Glomerular endothelial cell (primary cell): ENCODE measurements at places on chromosomes 3 and 15. TPM values are rescaled to one million over a fixed set of nuclear protein-coding genes. Genes with fewer than 3 reads are reported as not detected.

DNA sequence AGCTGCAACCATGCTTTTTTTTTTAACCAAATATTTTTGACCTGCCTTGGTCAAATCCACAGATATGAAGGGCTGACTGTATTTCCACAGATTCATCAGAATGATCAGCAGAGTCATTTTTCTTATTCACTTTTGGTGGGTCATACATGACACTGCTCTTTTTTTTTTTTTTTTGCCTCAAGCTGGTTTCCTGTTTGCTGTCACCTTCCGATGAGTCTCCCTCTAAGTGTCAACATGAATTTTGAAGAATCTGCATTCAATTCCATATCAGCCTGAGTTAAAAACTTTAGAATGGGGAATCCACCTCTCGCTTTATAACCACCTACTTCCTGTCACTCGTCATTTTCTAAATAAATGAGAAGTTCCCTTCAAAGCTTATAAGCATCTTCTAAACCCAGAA lies 2.2 kb upstream of the SLC12A8 start:
- DNase-seq, result no peak

DNA sequence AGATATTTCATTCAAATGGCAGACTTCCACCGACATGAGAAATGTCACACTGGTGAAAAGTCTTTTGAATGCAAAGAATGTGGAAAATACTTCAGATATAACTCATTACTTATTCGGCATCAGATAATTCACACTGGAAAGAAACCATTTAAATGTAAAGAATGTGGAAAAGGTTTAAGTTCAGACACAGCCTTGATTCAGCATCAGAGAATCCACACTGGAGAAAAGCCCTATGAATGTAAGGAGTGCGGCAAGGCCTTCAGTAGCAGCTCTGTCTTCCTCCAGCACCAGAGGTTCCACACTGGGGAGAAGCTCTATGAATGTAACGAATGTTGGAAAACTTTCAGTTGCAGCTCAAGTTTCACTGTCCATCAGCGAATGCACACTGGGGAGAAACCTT lies 8.6 kb upstream of the ZNF621 start:
- DNase-seq, result no peak

Gene OR5K2
- total RNA-seq, result not detected in 2 replicates

GRCh38 chr3:107710851-107711250 lies 188.1 kb downstream of the BBX start:
- DNase-seq, result peak; percentile 14

DNA sequence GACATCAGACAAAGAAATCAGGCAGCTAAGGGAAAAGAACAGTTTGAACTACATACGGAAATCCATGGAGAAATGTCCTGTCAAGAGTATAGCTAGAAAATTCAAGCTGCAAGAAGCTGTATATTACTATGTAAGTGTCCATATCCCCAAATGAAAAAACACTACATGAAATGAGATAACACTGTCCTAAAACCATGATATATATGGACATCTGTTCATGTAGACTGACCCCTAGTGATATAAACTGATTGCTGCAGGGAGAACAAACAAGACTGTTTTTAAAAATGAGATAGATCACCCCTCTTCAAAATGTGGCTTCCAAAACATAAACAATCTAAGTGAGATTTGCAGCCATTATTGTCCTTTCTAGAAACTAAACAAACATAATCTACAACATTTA lies 985.6 kb downstream of the EPHA3 start:
- DNase-seq, result no peak

DNA sequence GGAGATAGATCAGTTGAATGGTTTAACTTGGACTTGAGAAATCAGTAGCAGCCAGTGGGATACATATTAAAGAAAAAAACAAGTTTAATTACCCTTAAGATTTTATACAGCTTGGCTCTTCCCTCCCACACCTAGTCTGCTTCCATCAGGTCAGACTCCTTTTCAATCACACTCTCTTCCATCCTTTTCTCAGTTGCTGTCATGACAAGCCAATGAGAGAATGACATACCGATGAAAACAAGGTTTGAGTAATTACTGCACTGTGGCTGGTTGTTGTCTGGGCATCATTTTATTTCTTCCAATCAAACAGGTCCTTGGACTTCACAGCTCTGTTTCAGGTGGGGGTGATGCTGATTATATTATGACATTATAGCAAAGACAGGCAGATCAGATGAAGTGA lies 424.6 kb downstream of the ZBTB20 start:
- no peak for DNase-seq

GRCh38 chr3:10194328-10195071 lies 29.8 kb downstream of the IRAK2 start:
- no peak for DNase-seq

DNA sequence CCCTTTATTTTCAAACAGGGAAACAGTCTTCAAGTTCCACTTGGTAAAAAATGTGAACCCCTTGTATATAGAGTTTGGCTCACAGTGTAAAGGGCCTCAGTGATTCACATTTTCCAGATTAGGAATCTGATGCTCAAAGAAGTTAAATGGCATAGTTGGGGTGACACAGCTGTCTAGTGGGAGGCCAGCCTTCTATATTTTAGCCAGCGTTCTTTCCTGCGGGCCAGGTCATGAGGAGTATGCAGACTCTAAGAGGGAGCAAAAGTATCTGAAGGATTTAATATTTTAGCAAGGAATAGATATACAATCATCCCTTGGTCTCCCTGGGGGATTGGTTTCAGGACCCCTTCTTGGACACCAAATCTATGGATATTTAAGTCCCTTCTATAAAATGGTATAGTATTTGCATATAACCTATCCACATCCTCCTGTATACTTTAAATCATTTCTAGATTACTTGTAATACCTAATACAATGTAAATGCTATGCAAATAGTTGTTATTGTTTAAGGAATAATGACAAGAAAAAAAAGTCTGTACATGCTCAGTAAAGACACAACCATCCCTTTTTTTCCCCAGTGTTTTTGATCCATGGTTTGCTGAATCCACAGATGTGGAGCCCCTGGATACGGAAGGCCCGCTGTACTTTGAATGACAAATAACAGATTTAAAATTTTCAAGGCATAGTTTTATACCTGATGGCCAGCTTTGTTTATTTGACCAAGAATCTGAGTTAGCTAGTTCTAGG lies 7.0 kb downstream of the B2M start:
- DNase-seq, result no peak

DNA sequence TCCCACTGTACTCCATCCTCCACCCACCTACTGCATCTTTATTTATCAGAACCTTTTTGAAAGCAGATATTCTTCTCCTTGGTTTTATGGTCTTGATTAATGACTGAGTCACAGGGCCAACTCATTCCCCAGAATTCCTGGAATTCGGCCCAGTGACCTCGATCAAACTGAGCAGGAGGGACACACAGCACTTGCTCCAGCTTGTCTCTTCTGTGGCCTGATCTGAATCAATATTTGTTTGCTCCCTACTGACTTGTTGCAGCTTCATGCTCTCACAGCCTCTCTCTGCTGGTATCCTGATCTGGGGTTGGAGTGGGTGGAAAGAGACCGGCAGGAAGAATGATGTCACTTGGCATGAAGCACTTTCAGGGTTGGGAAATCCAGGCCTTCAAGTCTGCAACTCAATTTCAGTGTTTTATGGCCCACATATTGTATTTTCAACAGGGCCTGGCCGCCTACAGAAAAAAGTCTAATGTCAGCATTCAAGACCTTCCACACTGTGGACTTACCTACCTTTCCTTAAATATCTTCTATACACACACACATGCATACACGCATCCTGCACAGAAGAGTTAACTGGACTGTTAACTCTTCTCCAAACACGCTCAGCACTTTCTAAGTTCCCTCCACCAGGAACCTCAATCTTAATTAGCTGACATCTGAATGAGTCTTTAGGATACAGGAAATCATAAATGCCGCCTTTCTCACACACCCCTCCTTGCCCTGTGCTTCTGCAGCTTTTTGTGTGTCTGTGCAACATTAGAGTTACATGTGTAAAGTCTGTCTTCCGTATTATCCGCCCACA lies 4.6 kb downstream of the ANXA2 start:
- DNase-seq, result no peak

Gene CNTN6
- 0.05 TPM in 1 of 2 replicates, not detected in the other for total RNA-seq

DNA sequence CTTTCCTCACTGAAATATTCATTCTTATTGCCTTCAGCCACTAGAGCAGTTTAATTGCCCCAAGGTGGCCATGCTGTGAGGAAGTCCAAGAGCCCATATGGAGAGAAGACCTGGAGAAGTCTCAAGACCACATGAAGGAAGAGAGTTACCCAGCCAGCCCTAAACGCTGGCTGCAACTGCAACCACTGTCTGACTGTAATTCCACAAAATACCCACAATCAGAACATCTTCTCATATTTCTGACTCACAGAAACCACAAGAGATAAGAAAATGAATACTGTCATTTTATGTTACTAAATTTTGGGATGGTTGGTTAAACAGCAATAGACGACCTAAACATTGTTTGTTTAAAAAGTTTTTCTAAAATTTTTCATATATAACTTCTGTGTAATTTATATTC lies 14.7 kb upstream of the SST start:
- DNase-seq, result no peak

Gene SNTN
- total RNA-seq, result not detected in 2 replicates

Gene OGG1
- 16.7 and 17.5 TPM in 2 replicates for total RNA-seq

- no peak for DNase-seq
Measured at GRCh38 chr3:127743351-127744252, 70.8 kb downstream of the ABTB1 start.

GRCh38 chr3:179460260-179460659 lies 9.0 kb upstream of the GNB4 start:
- no peak for DNase-seq

Gene SRP14
- 383 and 571 TPM in 2 replicates for total RNA-seq

Gene GNAT1
- not detected in 2 replicates for total RNA-seq

GRCh38 chr15:40190591-40190990 lies 29.7 kb downstream of the BUB1B start:
- peak; percentile 29 for DNase-seq

- DNase-seq, result no peak
Measured at GRCh38 chr3:122260206-122260605, 64.8 kb upstream of the CSTA start.

Gene TKT
- total RNA-seq, result 306 and 395 TPM in 2 replicates

DNA sequence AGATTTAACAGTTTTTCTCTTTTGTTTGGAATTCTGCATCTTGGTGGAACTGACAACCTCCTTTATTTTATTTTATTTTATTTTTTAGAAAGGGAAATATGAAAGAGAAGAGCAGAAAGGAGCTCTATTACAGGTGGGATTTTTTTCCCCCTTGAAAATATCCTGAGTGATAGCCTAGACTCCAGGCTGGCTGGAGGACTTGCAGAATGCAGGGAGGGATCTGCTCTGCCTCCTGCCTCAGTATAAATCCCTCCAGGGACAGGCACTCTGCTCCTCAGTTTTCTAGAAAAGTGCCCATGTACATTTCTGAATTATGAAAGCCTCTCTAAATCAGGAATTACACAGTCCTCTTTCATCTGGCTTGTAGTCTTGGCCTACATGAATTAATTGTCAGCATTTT lies 173.7 kb downstream of the TMEM108 start:
- DNase-seq, result no peak

Gene FBXW12
- total RNA-seq, result not detected in 2 replicates

DNA sequence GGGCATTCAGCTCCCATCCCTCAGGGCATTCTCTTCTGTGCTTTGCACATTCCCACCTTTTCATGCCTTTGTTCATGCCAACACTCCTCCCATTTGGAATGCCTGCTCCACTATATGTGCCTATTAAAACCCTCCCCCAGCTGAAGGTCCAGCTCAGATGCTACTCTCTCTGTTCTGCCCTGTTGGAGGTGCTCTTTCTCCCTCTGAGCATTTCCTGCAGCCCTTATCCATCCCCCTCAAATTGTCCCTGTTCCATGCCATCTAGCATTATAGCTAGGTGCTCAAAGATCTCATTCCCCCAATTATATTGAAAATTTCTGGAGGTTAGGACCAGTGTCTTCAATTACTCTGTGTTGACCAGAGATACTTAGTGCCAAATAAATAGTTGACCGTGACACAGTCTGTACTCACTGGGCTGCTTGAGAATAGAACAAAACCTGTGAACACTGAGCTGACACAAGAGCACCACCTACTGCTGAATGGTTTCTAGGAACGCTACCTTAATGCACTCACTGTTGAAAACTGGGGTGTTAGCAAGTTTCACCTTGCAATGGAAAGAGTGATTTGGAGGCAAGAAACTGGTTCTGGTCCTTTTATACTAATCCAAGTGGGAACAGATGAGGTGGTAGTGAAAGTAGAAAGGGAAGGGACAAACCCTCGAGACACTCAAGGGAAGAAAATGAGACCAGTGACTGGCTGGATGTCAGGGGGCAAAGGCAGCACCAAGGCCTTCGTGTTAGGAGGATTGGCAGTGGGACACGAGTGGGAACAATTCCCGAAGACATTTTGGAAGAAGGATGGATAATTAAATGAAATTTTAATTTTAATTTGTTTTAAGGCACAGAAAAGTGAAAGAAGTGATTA lies 289.8 kb upstream of the ROPN1 start:
- peak; percentile 47 for DNase-seq

DNA sequence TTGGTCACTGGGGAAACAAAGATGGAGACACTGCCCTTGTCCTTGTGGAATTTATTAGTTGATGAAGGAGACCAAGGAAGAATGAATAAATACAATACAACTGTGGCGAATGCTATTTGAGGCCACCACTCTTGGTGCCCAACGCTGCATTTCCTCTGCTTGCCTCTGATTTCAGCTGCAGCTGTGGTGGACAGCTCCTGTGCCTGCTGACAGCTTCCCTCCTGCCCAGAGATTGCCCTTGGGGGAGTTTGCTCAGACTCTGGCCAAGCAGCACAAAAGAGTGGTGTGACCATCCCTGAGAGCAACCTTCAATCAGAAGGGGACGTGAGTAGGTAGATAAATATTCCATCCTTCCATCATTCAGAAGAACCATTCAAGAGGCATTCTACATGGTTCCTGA lies 64.6 kb upstream of the FHIT start:
- no peak for DNase-seq

Gene GOLGA6L10
- total RNA-seq, result 0.73 and 1.3 TPM in 2 replicates

- no peak for DNase-seq
Measured at GRCh38 chr3:65037861-65038260, 350.1 kb upstream of the ADAMTS9 start.

- no peak for DNase-seq
Measured at GRCh38 chr3:142237891-142238290, 12.5 kb upstream of the GK5 start.

DNA sequence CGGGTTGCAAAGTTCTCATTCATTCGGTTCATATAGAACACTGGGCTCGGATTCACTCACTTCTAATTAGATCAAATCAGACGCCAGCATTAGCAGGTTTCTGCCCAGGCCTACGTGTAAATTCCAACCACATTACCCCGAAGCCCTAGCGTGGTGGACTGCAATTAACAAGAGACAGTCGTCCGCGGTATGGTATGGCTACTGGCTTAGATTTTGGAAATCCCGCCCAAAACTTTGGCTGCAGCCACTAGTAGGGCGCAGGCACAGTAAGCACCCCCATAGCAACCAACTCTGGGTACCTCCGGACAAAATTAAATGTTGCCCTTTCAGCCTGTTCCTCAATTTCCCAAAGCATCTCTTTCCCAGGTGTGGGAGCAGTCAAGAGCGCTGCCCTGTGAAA lies 771 bp downstream of the RARRES1 start:
- DNase-seq, result no peak

Gene LIPC
- 0.12 TPM in 1 of 2 replicates, not detected in the other for total RNA-seq

- DNase-seq, result no peak
Measured at GRCh38 chr15:69096196-69096595, 64.2 kb upstream of the GLCE start.

Gene PLSCR5
- not detected in 2 replicates for total RNA-seq
